ENCODE measurements at places on chromosomes 7 and 10.

DNA sequence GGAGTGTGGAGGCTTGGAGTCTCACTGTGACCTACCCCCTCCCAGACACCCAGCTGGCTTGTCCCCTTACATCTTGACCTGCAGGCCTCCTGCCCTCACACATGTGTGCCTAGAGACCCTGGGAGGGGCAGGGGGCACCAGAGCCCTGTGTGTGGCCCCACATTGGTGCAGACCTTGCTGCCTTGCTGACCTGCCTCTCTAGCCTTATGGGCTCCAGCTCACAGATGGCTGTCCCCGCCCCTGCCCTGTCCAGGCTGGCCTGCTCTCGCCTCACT lies 9.4 kb downstream of the ADAMTS14 start:
- no peak for DNase-seq

DNA sequence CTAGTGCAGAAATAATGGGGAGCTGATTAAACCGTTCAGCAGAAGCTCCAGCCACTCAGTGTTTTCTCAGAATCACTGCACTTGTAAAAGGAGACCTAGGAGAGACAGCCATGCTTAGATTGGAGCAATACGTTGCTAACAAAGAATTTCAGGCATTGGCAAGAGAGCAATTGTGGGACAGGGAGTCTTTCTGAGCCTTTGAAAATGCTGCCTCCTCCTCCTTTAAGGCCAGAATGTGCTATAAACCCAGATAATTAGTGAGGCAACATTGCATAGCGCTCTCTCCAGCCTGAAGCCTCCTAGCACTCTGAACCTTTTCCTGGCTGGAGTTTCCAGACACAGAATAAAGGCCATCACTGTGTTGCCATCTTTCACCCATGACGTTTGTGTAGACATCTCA lies 18.5 kb upstream of the PTPRN2 start:
- DNase-seq: no peak

DNA sequence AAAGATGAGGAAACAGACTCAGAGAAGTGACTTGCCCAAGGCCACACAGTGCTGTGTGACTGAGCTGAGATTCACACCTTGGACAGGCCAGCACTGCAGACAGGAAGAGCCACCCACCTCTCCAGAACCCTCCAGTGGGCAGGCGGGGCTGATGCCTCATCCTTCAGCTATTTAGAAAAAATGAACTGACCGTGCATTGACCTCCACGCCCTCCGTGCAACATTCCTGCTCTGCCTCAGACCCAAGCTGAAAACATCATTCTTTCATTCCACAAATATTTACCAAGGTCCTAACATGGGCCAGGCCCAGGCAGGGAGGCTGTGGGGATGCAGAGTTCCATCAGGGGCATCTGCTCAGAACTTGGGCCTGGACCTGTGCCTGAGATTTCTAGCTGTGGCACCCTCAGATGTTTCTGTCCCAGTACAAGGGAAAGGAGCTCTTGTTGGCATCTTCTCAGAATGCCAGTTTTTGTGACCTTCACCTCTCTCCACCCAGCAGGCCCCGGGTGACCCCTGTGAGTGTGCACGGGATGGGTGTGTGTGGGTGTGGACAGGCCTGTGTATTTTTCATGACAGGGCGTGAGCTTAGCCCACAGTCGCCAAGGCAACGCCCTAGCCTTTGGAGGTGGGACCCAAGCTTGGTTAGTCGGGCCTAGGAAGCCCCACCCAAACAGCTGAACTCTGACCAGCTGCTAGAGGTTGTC lies 6.5 kb downstream of the VSIR start:
- no peak for DNase-seq

GRCh38 chr10:18880530-18880929 lies 168.1 kb upstream of the MALRD1 start:
- DNase-seq: no peak

GRCh38 chr7:590731-591551 lies 71.3 kb upstream of the PDGFA start:
- DNase-seq: no peak

DNA sequence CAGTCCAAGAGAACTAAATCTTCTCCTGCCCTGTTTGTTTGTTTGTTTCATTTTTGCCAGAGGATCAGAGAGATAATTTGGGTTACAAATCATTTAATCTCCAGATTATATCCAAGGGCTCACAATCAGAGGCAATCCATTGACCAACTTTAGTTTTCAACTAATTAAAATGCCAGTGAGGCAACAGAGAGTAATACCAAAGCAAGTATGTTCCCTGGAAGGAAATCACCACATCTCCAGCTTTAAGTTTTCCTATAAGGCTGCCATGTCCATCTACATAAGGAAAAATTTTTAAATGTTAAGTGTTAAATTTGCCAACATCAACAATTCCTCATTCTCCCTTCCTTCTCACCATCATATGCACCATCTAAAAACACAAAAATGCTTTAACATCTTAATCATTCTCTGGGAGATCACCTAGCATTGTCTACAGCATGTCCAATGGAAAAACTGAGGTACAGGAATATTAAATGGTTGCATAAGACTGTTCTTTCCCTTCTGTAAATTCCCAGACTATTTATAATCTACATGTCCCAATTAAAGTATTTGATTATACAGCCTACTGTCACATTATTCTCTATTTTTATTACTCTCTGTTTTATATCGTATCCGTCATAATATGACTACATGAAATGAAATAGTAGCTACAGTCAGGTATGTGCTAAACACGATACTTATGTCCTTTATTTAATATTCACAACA lies 14.1 kb downstream of the USP54 start:
- DNase-seq: no peak

GRCh38 chr10:93752761-93753160 lies 5.0 kb upstream of the LGI1 start:
- DNase-seq: no peak

GRCh38 chr7:64879800-64880199 lies 23.3 kb upstream of the ZNF273 start:
- no peak for DNase-seq

GRCh38 chr7:150516956-150517745 lies 2.5 kb downstream of the GIMAP7 start:
- DNase-seq: no peak

DNA sequence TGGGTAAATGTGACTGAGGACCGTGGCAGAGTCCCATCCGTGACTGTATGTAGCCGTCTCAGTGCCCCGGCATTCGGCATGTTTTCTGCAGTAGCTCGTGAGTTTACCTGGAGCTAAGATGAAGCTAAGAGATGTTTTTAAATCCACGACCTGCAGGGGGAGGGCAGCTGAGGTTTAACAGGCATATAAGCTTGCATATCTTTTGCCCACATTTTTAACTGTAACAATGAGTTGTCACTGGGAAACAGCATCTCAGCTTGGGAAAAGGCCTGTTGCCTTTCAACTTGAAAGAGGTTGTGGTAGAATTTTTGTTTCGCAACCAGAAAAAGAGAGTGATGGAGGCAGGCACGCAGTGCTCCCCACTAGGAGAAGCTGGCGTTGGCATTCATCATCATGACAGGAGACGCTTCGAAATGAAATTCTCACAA lies 77.7 kb downstream of the CELF2 start:
- no peak for DNase-seq

GRCh38 chr10:71850021-71850742 lies 869 bp downstream of the PSAP start:
- DNase-seq: no peak

DNA sequence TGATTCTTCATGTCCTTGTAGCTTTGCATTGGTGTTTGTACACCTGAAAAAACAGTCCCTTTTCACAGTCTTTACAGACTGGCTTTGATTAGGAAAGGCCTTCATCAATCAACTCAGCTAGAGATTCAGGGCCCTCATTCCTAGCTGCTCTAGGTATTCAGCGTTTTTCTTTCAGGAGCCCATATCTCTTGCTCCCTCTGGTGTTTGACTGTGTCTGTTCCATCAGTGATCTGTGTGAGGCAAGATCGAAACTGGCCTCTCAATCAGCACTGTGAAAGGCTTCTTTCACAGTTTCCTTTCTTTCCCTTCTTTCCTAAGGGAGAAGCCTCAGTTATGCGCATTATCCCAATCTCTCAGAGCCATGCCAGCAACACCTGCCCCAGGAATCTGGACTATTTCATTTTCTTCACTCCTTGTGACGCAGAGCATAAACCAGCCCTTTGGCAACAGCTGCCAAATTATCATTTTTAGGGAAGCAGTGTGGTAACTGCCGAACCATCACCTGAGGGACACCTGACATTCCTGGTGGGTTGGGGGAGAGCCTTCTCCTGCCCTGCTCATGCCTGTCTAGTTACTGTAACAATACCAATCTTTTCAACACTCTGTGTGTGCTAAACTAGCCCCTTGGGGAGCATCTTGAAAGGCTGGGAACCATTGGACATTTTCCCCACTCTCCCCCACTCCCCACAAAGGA lies 75.7 kb upstream of the CCDC71L start:
- no peak for DNase-seq

DNA sequence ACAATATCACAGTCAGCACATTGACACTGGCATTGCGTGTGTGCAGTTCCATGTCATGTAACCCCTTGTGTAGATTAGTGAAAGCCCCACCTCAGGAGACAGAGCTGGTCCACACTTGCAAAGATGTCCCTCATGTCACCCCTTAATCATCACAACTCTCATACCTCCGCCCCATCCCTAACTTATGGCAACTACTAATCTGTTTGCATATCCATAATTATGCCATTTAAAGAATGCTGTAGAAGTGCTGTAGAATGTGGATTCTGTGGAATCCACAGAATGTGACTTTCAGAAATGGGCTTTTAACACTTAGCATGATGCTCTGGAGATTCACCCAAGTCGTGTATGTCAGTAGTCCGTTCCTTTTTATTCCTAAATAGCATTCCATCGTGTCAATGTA lies 102.8 kb upstream of the VSTM2A start:
- no peak for DNase-seq

- no peak for DNase-seq
Measured at GRCh38 chr10:71187600-71187999, 24.8 kb upstream of the UNC5B start.

DNA sequence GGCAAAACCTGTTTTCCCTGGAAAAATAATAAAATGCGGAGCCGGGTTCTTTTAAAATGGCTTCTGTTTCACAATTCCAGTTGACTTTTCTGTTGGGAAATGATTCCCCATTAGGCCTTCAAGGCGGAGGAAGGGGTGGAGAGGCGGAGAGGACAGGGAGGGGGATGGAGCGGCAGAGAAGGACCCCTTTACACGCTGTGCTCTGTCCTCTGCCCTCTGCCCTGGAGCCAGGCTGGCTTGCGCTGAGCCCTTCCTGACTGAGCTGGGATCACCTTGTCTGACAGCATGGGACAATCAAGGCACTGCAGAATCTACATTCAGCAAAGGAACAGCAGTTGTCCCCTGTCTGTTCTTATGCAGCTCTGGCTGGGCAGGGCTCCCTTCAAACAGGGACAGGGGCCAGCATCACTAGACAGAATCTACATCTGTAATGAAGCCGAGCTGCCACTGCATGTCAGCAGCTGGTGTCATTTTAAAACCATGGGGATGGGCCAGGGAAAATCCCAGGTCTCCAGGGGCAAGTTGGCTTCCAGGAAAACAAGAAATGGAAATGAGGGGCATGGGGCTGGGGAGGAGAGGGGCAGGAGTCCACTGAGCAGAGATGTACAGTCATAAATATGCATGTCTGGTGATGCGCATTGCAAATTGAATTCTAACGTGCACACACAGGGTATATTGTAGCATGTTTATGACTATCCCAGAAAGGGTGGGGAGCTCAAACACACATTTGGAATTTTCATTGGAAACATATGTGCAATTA lies 120.0 kb downstream of the MKX start:
- no peak for DNase-seq

GRCh38 chr10:27701938-27702537 lies 43.6 kb downstream of the MKX start:
- DNase-seq: no peak

DNA sequence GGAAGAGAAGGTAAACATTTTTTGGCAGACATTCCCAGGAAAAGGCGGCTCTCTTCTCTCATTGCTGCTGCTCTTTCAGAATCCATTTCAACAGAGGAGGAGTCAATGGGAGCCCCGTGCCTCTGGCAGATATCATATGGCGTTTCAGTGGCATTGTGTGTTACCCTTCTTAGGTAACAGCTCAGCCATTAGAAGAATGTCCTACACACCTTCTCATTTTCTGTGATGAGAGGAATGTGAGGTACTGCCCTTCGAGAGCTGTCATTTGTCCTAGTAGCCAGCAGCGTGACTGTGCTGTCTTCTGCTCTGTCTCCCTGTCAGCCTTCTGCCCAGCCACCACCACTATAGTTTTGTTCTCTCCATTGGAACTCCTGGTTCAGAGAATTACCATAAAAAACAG lies 102.4 kb downstream of the EGFR start:
- DNase-seq: no peak

GRCh38 chr7:29480934-29481651 lies 82.5 kb upstream of the PRR15 start:
- no peak for DNase-seq

DNA sequence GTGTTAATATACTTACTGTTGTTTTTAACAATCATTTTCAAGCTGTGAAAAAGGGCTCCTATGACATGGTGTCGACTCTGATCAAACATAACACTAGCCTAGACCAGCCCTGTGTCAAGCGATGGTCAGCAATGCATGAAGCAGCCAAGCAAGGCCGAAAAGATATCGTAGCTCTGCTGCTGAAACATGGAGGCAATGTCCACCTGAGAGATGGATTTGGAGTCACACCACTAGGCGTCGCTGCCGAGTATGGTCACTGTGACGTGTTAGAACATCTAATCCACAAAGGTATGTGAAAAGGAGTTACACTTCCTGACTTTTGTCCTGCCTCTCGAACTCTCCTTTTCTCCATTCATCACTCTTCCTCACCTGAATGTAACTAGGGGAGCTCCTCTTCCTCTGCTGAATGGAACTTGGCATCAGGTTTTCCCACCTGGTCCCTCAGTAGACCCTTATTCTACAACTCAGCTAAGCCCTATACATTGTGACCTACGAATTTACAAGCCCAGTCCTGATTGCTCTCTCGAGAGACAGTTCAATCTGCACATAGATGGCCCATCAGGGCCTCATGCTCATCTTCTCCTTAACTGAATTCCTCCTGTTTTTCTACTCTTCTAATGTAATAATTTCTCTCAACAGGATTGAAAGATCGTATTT lies 23.0 kb downstream of the ASB15 start:
- DNase-seq: peak; percentile 26

- peak; percentile 27 for DNase-seq
Measured at GRCh38 chr10:45001381-45002148, 842 bp downstream of the ZNF22 start.

DNA sequence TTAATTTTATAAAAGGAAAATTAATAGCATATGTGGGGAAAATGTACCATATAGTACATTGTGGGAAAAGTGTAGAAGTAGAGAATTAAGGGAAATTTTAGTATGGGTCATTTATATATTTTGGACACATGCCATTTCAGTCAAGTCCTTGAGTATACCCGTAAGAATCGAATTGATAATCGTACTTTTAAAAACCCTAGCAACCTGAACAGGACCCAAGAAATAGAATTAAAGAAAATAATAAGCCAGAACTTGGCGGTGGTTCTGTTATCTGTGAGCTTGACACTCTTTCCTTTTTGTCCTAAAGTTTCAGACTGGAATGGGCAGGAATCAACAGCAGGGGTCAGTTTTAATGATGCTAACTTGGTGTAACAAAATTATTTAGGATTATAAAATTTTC lies 221.0 kb downstream of the CDK14 start:
- DNase-seq: no peak

Data from activated B cell treated with CpG ODN at 0.5 μM for 24 hours (primary cell).